NCI-H2107 (cell line): ENCODE measurements at places on chromosomes 11 and 22.

DNA sequence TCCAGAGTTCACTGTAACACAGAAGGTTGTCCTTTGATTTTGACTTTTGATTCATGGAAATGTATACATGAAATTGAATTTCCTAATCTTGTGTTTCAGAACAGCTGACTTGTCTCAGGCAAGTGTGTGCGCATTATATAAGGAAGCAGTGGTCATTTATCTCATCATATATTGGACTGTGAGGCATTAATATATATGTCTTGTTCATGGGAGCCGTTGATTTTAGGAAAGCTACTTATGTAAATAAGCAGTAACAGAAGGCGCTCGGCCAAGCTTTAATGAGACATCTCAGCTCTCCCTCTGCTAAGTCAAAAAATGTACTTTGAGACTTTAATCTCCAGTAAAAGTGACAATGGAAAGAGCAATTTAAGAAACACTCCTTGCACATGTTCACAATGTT lies 100.5 kb downstream of the PDHX start:
- DNase-seq = no peak

GRCh38 chr11:83956119-83956697 lies 670.0 kb upstream of the CCDC90B start:
- DNase-seq = no peak

DNA sequence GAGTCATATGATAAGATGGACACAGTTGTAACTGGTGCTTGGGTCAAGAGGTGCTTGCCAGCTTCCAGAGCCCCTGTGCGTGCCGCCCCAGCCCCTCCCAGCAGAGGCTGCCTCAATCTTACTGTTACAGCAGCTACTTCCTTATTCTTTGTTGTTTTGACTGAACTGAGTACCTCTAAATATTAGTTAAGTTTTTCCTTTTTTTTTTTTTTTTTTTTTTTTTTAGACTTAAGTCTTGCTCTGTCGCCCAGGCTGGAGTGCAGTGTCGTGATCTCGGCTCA lies 8.8 kb downstream of the ZBED4 start:
- no peak for DNase-seq

- DNase-seq = no peak
Measured at GRCh38 chr11:78304201-78304600, 113.4 kb downstream of the GAB2 start.
